ENCODE measurements at places on chromosomes 3 and 15. TPM values are rescaled to one million over a fixed set of nuclear protein-coding genes. Genes with fewer than 3 reads are reported as not detected.

Gene IL12A
- 0.09 TPM for total RNA-seq

GRCh38 chr3:39154280-39155021, 1.1 kb upstream of the CSRNP1 start:
- DNase-seq: no peak

- no peak for DNase-seq
Observed at GRCh38 chr3:15185404-15185803, 20.6 kb upstream of the CAPN7 start.

- no peak for DNase-seq
Observed at GRCh38 chr15:79922512-79923078, 25.8 kb upstream of the MTHFS start.

DNA sequence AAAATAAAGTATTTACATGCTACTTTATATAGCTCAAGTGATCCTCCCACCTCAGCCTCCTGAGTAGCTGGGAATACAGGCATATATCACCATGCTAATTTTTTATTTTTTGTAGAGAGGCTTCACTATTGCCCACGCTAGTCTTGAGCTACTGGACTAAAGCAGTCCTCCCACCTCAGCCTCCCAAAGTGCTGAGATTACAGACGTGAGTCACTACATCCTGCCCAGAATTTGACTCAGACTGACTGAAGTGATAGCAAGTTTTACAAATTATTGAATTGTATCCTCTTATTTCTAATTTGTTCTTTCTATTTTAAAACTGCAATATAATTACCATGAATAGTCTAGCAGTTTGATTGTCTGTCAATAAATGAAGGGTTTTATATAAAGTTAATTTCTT, 210.3 kb upstream of the CGNL1 start:
- no peak for DNase-seq
